Heart left ventricle (tissue), 16 donors: ENCODE measurements at places on chromosomes 2 and 18. TPM values are rescaled to one million over a fixed set of nuclear protein-coding genes. Genes with fewer than 3 reads are reported as not detected.

EVA1A gene
- polyA plus RNA-seq, result 0.19 TPM

C2orf78 gene
- not detected for polyA plus RNA-seq

DSG4 gene
- polyA plus RNA-seq, result not detected

NR4A2 gene
- 1.6 TPM for polyA plus RNA-seq

C1GALT1C1L gene
- polyA plus RNA-seq, result 1.3 TPM
